GF-D8 (cell line): ENCODE measurements at places on chromosomes 11 and 22.
A peak's percentile ranks its signal among the peaks of the same experiment; 100 is the strongest.

- DNase-seq = peak; percentile 34
Observed at GRCh38 chr22:29385748-29386147, 2.6 kb downstream of the AP1B1 start.

- no peak for DNase-seq
Observed at GRCh38 chr11:19511413-19512183, 201.0 kb upstream of the NAV2 start.

DNA sequence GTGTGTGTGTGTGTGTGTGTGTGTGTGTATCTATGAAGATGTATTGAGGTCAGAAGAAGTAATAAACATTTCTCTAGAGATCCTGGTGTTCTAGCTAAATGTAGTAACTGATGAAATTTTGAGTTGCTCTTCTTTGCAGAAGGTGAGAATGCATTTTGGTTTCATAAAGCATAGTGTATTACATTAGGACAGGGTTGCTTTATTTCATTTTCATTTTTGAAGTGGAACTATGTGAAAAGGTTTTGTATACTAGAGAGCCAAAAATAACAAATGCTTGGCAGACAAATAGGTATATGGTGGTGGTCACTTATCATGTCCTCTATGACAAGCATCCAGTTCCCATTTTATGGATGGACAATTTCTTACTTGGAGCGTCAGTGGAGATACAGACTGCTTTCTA lies 99.0 kb downstream of the CASP12 start:
- DNase-seq = no peak

GRCh38 chr11:77092382-77092781 lies 10.3 kb upstream of the OMP start:
- no peak for DNase-seq

DNA sequence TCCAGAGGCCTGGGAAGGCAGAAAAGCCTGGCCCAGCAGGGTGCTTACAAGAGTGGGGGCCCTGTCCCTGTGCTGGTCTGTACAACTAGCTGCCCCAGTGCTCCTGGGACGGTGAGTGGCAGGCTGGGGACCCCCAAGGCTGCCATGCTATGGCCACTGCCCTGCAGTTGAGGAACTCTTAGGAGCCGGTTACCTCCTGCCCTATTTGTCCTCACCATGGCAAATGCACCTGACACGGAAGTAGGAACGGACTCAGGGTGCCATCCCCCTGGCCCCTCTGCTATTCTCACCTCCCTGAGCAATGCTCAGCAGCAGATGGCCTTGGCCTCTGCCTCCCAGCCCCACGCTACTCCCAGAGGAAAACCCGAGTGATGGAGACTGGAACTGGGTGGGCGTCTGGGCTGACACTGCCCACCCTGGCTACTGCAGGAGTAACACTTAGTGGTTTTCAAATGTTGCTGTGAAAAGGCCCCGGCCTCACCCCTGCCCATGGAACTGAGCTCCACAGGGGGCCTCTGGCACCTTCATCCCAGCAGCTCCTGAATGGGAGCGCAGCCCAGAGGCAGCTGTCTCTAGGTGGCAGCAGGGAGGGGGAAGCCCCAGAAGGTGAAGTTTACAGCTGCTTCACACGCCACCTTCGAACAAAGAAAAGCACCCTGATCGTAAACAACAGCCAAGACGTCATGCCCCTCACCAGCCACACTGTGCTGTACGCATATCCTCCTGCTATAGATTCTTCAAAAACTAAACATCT lies 105.3 kb downstream of the CTTN start:
- DNase-seq = no peak

DNA sequence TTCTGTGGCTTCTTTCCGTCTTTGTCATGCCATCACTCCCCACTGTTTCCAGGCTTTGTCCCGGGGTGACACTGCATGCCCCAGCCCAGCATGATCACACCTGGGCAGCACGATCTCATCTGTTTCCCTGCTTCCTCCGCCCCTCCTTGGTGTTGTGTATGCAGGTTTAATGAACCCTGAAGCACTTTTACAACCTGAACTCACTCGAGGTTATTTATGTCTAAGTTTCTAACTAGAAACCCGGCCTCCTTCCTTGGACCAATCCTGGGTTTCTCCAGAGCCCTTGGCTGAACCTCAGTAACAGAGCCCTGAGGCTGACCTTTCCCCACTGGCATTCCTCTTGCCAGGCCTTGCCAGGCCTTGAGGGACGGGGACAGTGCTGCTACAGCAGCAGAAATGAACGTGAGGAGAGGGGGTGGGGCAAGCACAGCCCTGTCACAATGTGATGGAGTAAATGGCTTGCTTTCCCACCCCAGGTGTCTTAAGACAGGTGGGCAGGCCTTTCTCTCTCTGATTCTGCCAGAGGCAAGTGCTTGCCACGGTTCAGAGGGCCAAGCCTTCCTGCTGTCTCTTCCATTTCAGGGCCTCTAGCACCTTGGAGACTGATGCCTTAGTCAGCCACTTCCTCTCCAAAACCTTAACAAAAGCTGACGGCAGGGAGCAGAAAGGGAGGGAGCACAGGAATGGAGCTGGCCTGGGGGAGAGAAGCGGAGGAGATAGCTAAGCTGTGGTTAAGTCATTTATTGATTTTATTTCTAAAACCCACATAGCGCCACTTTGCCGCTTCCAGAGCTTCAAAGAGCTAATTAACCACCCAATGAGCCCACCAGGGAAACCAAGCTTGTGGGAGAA lies 3.1 kb upstream of the PYGM start:
- DNase-seq = no peak

DNA sequence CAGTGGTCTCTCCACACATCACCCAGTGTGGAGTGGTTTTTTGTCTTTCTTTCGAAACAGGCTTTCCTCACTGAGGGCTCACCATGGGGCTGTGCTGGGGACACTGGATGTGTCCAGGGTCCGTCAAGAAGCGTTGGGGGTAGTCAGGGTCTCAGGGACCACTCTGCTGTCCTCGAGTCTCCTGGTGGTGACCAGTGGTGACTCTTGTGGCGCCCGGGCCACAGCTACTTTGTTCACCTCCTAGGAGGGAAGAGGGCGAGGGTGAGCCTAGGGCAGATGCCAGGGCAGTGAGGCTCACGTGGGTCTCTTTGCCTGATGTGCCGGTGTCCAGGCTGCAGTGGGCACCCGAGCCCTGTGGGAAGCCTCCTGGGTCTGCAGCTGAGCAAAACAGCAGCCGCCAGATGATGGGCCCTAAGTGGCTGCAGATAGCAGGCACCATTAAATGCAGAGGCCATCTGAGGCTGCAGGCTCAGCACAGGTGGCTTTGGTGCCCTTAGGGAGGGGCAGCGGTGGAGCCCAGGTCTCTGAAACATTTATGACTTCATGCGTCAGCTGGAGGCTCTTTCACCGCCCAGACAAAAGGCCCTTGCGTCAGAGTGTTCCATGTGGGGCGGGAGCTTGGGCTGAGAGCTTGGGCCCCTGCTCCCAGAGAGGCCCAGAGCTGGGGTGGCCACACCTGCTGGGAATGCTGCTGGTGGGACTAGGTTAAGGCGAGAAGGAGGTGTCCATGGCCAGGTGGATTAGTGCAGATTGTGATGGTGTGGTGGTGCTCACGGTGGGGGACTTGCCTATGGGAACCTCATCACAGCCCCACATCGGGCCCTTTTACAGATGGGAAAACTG lies 29.5 kb downstream of the KCNQ1 start:
- no peak for DNase-seq

DNA sequence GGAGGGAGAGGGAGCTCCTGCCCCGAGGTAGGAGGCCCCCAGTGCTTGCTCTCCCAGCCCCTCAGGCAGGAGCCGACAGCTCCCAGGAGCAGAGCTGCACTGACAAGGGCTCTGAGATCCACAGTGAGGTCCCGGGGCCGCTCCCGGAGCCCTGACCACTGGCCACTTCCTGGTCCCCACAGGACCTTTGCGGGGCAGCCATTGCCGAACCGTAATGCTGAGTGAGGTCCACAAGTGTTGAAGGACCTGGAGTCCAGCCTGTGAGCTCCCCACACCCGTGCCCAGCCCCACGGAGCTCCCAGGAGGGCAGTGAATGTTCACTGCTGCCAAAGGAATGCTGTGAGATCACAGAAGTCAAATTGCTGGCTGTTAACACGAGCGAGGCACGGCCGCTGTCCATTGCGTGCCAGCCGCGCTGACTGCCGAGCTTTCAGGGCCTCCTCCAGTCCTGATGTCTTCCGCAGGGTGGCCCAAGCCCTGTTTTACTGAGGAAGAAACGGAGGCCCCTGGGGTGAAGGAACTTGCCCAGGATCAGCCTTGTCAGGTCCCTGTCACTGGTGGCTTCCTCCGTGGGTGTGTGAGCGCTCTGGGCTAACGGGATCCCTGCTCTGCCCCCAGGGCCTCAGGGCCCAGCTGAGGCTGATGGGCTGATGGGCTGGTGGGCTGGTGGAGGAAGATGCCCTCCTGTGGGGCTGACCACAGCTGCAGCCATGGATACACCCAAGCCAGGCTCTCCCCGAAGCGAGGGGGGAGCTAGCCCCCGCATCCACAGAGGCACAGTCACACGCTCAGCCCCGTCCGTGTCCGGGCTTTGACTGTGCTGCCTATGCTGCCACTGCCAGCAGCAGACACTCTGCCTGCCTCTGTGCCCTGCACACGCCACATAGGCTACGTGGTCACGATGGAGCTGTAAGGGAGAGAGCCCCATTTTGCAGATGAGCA lies 70.8 kb downstream of the WNT7B start:
- no peak for DNase-seq

DNA sequence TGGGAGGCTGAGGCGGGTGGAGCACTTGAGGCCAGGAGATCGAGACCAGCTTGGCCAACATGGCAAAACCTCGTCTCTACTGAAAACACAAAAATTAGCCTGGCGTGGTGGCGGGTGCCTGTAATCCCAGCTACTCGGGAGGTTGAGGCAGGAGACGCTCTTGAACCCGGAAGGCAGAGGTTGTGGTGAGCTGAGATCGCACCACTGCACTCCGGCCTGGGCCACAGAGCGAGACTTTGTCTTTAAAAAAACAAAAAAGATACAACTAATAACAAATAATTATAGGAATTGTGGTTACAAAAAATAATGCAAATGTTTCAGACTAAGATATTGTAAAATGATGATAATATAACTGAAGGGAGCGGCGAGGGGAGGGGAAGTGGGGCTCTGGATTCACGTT lies 90.3 kb upstream of the RTL6 start:
- DNase-seq = no peak

DNA sequence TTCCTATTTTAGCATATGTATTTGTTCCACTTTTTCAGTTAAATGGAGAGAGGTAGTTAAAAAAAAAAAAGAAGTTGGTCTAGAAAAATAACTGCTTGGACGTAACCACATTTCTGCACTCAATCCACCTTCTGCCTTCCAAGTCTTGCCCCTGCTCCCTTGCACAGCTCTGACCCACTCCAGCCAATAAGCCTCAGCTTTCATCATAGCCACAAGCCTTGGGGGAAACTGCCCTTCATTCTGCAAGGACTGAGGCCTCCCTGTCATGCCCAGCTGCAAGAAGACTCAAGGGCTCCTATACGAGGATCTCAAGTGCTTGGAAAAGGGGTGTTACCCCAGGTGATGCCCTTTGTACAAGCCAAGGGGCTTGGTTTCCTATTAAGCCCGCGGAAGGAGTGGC lies 36.0 kb upstream of the OAF start:
- DNase-seq = no peak

- DNase-seq = peak; percentile 62
Observed at GRCh38 chr11:111565114-111565720, 24.7 kb downstream of the LAYN start.

DNA sequence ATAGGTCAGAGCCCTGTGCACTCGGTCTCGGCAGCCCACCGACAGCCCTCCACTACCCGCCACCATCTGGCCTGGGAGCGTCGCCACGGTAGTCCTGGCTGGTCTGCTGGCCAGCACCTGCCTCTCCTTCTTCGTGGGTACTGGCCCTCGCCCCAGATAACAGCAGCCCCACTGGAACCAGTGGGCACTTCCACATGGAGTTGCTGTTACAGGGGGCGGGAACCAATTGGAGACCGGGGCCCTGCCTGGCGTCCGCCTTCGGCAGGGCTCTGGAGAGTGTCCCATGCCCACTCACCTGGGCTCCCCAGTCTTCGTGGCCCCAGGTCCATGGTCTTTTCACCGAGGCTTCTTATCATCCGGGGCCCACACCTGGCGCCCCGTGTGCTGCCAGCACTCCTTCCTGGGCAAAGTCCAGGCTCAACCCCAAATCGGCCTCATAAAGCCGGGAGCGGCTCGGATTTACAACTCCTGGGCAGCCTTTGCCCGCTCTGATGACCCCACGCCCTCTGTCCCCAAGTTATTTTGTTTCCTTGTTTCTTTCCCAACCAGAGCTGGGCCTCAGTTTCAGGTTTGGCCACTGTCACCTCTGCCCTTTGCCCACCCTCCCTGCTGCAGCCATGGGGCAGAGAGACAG lies 12.9 kb upstream of the EHD1 start:
- no peak for DNase-seq

GRCh38 chr11:73396985-73397384 lies 20.8 kb downstream of the RELT start:
- no peak for DNase-seq

GRCh38 chr11:65918211-65919140 lies at the start of gene C11orf68:
C11orf68 (minus strand) TSS chr11:65919062; CDS start chr11:65919031, 31 bp downstream.
- DNase-seq = no peak

DNA sequence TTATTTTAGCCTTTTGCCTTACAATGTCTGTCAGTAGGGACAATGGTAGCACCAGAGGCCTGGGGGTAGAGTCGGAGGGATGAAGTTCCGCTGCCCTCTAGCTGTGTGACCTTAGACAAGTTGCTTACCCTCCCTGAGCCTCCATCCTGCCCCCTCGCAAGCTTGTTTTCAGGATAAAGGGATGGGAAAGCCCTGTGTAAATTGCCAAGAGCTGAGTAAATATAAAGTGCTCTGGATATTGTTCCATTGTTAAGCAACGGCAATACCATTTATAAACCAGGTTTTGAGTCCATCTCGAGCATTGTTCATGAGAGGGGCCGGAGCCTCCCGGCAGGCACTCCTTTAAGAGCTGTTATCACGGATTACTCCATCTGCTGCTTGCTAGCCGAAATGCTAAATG lies 72.9 kb downstream of the ZBTB16 start:
- DNase-seq = no peak

DNA sequence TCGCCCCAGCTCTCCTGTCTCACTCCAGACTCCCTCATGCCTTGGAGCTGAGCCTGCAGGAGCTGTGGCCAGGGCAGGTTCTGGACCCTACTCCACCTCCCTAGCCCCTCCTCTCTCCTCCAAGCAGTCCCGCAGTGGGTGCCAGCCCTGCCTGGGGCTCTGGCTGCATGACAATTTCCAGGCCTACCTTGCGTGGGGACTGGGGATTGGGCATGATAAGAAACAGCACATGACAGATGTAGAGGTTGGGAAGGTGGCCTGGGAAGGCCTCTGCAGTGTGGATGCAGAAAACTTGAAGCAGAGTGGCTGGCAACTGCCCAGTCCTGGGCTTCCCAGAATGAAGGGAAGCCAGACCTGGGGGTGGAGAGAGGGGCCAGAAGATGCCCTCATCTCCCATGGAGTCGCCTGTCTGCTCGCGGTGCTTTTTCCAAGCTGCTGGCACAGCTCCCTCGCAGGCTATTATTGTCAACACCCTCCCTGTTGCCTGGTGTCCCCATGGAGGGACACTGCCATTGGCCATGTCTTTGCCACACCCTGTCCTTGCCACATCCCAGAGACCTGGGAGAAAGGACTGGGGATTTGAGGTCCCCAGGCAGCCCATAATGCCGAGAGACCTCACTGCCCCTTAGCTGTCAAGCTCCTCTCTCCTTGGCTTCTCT lies 48.9 kb upstream of the CDON start:
- DNase-seq = no peak

GRCh38 chr11:111370270-111370901 lies 8.7 kb downstream of the POU2AF1 start:
- no peak for DNase-seq
